ENCODE measurements at places on chromosomes 12 and 14.

DNA sequence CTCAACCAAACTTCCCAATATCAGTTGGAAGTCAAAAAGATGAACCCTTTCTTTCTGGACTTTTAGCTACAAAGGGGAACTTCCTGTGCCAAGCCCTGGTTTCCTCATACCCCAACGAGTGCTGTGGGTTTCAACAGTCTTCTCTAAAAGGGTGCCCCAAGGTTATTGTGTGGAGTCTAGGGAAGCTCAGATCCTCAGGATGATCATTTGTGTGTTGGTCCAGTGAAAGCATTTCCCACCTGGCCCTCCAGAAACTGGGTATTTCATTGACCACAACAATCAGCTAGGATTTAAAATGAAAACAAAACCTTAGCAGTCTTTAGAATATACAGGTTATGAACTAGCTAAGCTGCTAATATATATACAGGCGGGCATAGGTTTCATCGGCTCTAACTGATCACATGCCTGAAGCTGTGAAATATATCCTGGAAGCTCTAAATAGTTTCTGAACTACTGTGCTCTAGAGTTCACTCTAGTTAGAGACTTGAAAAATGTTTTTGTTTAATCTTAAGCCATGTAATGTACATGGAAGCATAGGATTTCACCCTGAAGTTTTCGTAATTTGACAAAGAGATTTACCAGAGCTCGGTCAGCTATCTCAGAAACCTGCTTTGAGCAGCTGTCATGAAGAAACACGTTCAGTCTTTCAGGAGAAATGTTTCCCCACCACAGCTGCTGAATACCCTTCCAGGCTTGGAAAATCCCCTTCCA lies 29.6 kb downstream of the P2RX4 start:
- DNase-seq: no peak

DNA sequence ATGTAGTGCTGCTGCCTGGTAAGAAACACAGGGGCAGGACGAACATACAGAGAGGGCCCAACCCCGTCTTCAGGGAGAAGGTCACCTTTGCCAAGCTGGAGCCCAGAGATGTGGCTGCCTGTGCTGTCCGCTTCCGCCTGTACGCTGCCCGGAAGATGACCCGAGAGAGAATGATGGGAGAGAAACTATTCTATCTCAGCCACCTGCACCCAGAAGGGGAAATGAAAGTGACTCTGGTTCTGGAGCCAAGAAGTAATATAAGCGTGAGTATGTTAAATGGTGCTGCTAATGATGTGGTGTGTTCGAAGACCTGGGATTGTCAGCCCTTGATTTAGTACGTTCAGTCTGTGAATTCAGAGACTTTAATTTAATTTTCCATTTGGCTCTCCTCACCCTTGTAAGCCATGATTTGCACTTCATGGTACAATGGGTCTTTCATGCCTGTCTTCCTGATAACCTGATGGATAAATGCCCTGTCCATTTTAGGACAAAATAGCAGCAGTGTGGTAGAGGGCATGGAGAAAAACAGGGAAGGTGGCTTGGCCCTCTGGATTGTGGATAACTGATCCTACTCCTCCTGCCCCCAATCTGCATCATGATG lies 318.9 kb downstream of the SNAPC1 start:
- DNase-seq: no peak

DNA sequence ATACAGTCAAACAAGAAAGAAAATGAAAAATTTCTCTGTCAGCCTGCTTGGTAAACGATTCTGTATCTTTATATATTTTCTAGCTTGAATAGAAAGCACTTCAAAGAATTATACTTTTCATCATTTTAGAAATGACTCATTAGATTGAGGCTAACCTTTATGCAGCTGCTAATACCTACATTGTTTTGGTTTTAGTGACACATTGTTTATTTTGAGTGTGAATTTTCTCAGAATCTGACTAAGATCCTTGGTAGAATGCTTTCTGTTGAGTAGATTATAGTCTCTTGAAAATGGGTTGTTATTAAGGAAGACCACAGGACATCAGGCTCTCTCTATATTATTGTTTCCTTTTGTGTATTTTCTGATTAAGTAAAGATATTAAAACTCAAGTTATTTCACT lies at the start of gene PMCH:
Gene PMCH, minus strand, starts transcription at position 45 of the 400 bp plus-strand sequence. CDS start 63 bp downstream, outside the sequence.
- no peak for DNase-seq

- DNase-seq: no peak
These were observed 52.0 kb downstream of the NOC4L start for GRCh38 chr12:132196038-132196872.

DNA sequence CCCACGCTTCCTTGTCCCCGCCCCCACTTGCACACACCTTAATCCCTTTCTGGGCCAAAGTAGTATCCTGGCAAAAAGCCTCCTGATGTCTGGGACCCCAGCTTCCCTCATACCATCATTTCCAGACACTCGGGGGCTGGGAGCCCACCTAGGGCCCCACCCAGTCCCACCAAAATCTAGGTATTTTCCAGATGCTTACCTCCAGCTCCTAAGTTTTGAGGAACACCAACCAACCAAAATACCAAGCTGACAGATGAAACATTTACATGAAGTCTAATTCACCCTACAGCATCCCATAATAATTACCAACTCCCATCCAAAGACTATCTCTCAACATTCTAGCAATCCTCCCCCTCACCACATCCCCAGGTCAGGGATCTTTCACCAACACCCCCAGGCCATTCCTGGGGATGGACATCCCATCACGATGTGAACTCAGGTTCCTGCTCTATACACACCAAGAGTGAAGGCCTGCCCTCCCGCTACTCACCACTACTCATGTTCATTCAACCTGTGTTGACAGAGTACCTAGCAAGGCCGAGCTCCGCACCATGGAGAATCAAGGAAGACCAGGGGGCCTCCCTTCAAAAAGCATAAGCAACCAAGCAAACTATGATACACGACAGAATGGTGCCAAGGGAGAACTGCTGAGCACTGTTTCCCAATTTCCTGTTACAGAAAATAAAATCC lies 1.6 kb upstream of the CHD4 start:
- DNase-seq: no peak

- no peak for DNase-seq
These were observed 15.8 kb upstream of the CFAP54 start for GRCh38 chr12:96473394-96474093.

DNA sequence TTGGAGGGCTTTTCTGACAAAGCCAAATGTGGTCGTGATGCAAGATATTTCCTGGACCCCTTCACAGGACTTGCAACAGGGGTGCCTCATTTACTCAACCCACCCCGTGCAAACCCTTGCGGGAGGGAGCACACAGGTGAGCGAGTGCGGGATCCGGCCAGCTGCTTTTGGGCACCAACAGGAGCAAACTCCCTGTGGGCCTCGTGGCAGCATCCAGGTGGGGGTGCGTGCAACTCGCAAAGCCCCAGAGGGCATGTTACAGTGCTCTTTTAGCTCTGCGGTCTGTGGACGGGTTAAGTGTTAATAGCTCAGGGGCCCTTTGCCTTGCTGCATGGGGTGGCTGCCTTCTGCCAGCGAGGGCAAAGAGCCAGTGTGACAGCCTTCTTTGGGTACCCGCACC lies 707.6 kb upstream of the MDGA2 start:
- DNase-seq: no peak
